Hematopoietic multipotent progenitor cell treated with erythropoietin and hydrocortisone succinate and interleukin-3 and kit ligand, for 8 days (in vitro differentiated cells): ENCODE measurements at places on chromosomes 5 and 9.

- DNase-seq, result no peak
Observed at GRCh38 chr9:13721481-13722235, 442.2 kb upstream of the MPDZ start.

GRCh38 chr9:113502427-113503034, 39.0 kb downstream of the RGS3 start:
- no peak for DNase-seq

- no peak for DNase-seq
Observed at GRCh38 chr5:109177227-109177626, 232.5 kb downstream of the PJA2 start.

DNA sequence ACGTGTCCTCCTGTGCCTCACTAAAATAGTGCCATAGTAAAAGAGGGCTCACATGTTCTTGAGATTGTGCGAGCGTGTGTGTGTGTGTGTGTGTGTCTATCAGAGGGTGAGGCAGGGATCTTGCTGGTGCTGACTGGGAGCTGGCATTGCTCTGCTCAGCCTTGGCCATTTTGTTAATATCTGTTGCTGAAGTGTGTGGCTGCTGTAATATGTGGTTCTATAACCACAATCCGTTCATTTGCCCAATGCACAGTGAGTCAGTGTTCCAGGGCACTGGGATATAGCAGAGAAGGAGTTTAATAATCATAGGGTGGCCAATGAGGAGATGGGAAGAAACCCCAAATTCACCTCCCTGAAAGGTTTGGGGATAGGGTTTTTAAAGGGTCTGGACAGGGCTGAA, 61.3 kb downstream of the RASGRF2 start:
- no peak for DNase-seq

GRCh38 chr5:89968958-89969381, 440.6 kb downstream of the CETN3 start:
- no peak for DNase-seq

GRCh38 chr9:136379003-136379287, 5.5 kb upstream of the CARD9 start:
- no peak for DNase-seq

- no peak for DNase-seq
Observed at GRCh38 chr9:10818206-10818605, 205.4 kb upstream of the PTPRD start.

GRCh38 chr5:86977190-86977589, 290.5 kb upstream of the RASA1 start:
- no peak for DNase-seq

DNA sequence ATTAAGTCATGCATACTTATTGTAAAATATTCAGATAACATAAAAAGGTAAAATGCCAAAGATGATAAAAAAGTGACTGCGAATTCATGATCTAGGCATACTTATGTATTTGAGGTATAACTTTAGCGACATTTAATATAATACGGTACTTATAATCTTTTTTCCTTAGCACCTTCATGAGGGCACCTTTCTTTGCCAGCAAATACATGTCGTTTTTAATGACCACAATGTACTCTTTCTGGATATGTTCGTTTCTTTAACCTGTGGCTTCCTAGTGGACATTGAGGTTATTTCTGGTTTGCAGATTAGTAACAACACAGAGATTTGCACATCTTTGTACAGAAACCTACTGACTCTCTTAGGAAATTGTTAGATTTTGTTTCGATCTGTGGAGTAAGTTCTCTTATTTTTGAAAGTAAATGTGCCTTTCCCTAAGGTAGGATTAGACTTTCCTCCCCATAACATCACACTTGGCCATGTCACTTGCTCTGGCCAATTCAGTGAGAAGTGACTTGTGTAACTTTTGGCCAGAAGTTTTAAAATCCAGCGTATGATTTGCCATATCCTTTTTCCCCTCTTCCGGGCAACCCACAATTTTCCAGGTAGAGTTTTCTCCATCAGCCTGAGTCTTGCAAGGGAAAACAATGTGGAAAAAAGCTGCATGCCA, 24.4 kb downstream of the ANKRD33B start:
- no peak for DNase-seq

GRCh38 chr5:94885931-94886330, 267.5 kb downstream of the SLF1 start:
- DNase-seq, result no peak

- no peak for DNase-seq
Observed at GRCh38 chr9:114779352-114779845, 26.4 kb downstream of the TNFSF15 start.

- peak; percentile 22 for DNase-seq
Observed at GRCh38 chr9:134738869-134739659, 97.5 kb downstream of the COL5A1 start.

GRCh38 chr5:50853151-50853550, 186.7 kb downstream of the PARP8 start:
- DNase-seq, result no peak

GRCh38 chr9:89413963-89414638, 83.8 kb downstream of the SEMA4D start:
- DNase-seq, result no peak

DNA sequence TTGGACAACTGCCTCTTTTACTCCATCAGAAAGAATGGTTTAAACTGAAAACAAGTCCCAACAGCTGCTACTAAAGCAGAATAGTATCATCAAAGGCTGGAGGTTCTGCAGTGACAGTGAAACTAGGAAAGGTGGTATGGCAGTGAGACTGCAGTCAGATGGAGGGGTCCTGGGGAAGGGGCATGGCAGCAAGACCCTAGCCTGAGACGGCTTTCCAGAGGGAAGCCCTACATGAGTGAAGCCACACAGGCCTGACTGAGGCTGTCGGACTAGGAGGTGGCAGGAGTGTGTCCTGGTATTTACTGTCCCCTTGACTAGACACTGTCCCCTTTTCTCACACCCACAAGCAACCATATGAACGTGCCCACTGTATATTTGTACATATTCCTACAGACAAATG, 40.4 kb upstream of the IPPK start:
- DNase-seq, result no peak

- DNase-seq, result no peak
Observed at GRCh38 chr5:86570427-86571083, 47.2 kb upstream of the COX7C start.

- no peak for DNase-seq
Observed at GRCh38 chr9:137455359-137455991, 3.7 kb downstream of the NSMF start.

GRCh38 chr5:172772112-172772906, 1.3 kb upstream of the DUSP1 start:
- peak; percentile 97 for DNase-seq

- no peak for DNase-seq
Observed at GRCh38 chr5:179344431-179345182, 654 bp downstream of the ADAMTS2 start.

DNA sequence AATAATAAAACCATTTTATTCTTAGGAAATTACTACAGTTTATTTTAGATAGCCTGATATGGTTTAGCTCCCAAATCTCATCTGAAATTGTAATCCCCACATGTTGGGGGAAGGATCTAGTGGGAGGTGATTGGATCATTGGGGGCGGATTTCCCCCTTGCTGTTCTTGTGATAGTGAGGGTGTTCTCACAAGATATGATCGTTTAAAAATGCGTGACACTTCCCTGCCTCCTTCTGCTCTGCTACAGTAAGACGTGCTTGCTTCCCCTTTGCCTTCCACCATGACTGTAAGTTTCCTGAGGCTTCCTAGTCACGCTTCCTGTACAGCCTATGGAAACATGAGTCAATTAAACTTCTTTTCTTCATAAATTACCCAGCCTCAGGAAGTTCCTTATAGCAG, 122.4 kb upstream of the FGF10 start:
- no peak for DNase-seq

GRCh38 chr5:51881901-51882300, 498.7 kb downstream of the ISL1 start:
- DNase-seq, result no peak

DNA sequence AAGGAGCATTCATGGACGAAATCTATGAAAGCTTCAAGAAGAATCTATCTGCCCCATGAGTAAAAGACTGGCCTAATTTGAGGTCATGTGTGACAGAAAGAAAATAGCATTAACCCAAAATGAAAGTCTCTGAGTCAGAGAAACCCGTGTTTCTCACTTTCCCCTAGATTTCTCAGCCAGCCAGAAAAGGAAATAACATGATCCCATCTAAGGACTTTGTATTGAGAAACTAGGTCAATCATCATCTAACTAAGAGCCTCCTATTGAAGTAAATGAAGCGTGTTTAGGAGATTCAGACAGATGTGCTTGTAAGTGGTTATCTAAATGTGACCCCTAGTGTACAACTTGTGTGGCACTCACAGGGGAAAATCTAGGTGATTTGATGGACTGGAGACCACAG, 77.3 kb upstream of the ZNF366 start:
- no peak for DNase-seq

DNA sequence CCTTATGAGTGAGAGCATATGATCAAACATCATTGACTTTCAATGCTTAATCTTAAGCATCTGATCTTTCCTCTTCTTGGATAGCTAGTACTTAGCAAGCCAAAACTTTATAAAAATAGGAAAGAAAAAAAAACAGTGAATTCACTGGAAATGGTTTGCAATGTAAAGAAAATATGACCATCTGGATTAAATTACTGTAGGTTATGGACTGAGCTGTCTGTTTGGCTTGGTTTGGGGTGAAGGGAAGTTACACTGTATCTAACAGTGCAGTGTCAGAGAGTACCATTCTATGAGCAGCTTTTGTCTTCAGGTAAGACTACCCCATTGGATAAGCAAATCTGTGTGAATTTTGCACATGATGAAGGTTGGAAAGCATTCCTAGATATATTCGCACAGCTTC, 151.4 kb downstream of the TLE1 start:
- DNase-seq, result no peak

GRCh38 chr5:124842725-124843595, 96.5 kb upstream of the ZNF608 start:
- DNase-seq, result no peak

GRCh38 chr9:135948968-135949367, 12.2 kb downstream of the UBAC1 start:
- DNase-seq, result no peak

DNA sequence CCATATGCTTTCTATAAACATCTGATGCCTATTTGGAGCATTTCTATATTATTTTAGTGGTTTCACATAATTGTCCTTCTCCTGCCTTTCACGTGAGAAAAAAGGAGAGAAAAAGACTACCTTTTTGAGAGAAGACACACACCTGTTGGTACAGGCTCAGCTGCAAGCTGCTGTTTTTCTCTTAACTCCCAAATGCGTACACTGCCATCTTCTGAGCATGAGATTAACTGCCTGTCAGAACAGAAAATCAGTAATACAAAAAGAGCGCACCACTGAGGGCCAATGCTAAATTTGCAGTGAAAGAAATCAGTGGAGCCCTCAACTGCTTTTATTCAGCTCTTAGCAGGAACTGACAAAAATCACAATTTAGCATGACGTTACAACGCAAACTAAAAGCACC, 54.9 kb downstream of the WDR41 start:
- no peak for DNase-seq

GRCh38 chr5:178548746-178549145, 41.4 kb downstream of the COL23A1 start:
- no peak for DNase-seq

GRCh38 chr9:107813287-107813686, 323.7 kb upstream of the KLF4 start:
- DNase-seq, result no peak

GRCh38 chr9:131098391-131099101, 2.2 kb downstream of the AIF1L start:
- DNase-seq, result peak; percentile 44

DNA sequence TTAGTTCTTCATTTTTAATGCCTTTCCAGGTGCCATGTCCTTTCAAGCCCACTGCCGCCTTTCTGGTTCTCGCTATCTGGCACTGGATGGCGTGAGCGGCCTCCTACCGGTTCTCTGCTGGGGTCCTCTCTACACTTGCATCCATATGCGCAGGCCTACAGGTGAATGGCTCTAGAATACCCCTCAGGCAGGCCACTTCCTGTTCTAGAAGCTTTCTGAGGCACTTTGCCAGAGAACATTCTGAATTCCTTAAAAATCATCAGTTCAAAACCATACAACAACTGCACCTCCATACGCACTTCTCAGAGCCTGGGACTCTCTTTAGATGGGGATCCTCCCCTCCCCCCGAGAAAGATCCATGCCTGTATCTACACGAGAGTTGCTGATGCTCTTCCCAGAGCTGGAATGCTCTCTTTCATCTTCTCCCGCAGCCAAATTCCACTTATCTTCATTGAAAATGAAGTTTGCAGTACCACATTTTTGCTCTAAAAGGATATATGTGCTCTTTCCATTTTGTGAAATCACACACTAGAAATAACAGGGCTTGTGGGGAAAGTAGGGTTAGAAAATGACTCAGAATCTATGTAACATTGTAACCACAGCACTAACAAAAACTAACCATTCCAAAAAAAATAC, 1.4 kb upstream of the LHFPL2 start:
- no peak for DNase-seq

DNA sequence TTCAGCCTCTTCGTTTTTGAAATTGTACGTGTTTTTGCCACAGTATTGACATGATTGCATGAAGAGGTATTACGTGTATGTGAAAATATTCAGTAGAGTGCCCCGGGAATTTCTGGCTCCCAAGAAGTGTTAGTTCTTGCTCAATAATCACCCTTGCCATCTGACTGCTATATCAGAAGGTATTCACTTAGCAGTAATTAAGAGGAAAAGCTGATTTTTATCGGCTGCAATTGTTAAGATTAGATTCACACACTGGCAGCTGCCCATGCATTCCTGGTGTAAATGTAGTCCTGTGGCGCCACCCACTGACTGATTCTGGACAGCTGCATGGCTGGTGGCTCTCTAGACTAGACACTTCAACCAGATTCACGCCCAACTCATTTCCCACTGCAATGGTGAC, 440.1 kb upstream of the ADAMTS16 start:
- DNase-seq, result peak; percentile 27

DNA sequence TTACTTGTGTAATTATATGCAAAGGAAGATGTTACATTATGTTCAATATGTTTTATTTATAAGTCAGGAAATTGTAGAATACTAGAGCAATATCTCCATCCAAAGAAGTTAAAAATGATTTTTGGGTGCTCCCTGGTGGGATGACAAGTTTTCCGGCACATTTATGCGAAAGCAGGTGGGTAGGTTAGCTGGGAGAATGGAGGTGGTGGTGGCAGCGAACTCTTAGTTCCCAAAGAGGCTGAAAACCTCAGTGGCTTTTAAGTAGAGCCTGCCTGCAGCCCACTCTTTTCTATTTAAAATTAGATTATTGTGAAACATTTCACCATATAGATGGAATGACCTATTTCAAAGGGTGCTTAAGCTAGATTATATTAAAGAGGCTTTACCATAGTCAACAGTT, 51.8 kb downstream of the ANKRD33B start:
- DNase-seq, result no peak

DNA sequence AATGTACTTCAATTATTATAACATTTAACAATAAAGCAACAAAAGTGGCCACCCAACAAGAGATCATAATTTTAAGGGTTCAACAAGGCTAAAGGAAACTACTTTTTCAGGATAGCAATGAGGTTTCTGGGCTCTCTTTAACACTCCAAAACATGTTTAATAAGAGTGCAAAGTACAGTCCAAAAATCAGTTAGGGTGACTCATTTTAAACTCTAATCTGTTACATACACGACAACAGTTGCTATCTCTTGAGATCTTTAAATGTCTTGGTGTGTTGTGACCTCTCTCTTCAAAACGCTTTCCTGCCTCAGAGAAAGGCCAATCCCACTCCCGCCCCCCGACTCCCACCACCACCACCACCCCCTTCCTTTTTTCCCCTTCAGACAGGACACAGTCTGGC, 11.5 kb downstream of the NFIB start:
- DNase-seq, result no peak
